Astrocyte of the cerebellum (primary cell): ENCODE measurements at places on chromosomes 5 and 9.

GRCh38 chr5:45774528-45774927 is 78.3 kb upstream of the HCN1 start:
- DNase-seq: no peak

DNA sequence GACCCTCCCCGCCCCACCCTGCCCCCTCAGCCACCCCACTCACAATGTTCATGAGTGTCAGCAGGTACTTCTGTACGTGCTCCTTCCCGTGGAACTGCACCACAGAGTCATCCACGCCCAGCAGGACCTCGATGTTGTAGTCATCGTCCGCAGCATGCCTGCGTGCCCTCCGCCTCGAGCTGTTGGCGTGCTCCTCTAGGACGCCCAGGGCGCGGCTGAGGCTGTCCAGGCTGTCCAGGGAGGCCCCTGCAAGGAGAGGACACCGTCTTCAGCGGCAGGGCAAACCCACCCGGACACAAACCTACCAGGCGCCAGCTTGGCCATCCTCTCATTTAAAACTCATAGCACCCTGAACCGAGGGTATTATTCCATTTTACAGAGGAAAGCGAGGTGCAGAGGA is 137.8 kb downstream of the ADAMTS2 start:
- no peak for DNase-seq

DNA sequence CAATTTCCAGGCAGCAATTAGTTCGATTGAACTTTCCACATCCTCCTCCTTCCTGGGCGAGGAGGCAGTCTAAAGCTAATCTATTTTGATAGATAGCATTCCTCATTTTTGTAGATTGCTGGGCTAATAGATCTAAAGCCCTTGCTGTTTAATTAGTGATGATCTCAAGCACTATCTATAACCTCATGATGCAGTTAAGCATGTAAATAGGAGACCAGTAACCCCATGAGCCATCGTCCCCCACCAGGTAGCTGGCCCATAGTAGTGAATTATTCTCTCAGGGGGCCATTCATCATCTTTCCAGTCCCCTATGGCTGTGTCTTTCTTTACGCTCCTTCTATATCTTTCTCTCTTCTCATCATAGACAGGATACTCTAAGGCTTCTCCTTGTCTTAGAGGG is 14.9 kb downstream of the CEL start:
- DNase-seq: no peak

GRCh38 chr9:91155746-91156376 is 205.9 kb downstream of the AUH start:
- no peak for DNase-seq

- DNase-seq: no peak
Observed at GRCh38 chr5:172793577-172794488, 22.8 kb upstream of the DUSP1 start.

- no peak for DNase-seq
Observed at GRCh38 chr5:28369418-28369817, 1331.0 kb upstream of the CDH9 start.

DNA sequence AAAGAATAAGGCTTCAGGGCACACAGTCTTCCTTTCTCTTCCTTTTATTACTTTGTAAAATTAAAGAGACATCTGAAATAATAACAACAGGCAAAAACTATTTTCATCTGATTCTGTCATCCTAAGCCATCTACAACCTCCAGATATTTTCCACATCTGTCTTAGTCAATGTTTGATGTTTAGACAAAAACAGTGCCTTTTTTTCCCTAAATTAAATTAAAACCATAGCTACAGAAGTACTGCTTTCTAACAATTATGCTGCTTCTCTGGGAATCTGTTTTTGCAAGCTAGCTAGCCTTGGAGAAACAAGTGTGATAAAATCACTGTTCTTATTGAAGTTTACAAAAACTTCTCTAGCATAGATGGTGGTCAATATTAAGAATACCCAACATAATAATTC is 95.4 kb downstream of the KIAA0825 start:
- DNase-seq: no peak

DNA sequence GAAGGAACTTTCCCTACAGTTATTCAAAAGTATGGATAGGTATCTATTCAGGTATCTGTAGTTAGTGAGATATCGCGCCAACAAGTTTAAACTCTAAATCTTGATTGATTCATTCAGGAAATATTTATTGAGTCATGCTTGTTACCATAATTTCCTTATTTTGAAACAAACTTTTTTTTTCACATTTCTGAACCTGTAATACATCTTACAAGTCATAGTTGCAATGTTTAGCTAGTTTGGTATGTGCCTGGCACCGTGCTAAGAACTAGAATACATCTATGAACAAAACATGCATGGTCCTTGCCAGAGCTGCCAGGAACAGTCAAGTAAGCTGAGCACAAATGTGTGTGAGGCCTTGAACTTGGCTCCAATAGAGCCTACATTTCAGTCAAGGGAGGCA is 226.4 kb downstream of the PCSK5 start:
- DNase-seq: no peak

DNA sequence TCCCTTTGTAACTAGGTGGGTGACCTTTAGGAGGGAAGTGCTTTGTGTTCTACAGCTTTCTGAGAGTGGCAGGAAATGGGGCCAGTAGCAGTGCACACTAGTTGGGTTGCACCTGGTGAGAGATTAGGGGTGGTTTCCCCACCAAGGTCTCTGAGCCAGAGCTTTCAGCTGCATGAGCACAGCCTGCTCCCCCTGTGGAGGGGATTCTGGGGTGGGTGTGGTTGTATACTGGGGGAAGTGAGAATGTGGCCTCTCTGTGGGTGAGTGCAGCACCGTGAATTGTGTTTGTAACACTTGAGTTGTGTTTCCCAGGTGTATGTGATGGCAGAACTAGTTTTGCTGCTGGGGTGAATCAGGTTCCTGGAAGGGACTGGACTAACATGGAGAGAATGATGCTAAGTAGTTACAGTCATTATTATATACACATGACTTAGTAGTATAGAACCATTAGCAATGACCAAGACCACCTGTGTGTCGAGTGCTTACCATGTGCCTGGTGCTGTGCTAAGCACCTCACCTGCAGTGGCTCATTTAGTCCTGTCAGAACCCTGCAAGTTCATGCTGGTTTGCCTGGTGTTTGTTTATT is 11.8 kb upstream of the CXXC5 start:
- no peak for DNase-seq

DNA sequence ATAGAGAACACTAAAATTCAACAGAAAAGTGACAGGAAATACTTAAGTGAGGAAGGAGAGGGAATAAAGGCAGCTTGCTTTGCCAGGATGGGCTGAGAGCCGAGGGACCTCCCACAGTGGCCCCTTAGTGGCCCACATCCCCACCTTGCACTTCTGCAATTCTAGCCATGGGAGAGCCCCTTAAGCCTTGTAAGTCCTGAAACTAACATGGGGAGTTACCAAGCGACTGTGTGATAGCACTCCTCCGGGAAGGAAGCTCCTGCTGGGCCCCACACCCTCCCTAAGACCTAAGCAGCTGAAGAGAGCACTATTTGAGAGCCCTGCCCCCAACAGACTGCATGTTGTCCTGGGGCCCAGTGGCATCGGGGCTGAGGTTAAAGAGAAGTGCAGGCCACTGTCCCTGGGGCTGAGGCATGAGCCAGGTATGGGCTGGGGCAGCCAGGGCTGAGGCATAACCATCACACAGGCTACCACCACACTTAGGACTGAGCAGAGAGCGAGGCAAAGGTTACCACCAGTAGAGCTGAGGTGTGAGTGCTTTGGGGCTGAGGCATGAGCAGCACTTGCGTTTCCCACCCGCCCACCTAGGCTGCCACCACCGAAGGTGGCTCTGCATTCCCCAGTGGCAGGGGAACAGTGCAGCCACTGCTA is 301.8 kb upstream of the TRPC7 start:
- no peak for DNase-seq

GRCh38 chr9:136629879-136630661 is 32.6 kb upstream of the EGFL7 start:
- no peak for DNase-seq

GRCh38 chr5:33136785-33137184 is 304.0 kb upstream of the TARS1 start:
- DNase-seq: no peak

GRCh38 chr5:177455036-177455660 is 8.5 kb downstream of the PRR7 start:
- DNase-seq: no peak

DNA sequence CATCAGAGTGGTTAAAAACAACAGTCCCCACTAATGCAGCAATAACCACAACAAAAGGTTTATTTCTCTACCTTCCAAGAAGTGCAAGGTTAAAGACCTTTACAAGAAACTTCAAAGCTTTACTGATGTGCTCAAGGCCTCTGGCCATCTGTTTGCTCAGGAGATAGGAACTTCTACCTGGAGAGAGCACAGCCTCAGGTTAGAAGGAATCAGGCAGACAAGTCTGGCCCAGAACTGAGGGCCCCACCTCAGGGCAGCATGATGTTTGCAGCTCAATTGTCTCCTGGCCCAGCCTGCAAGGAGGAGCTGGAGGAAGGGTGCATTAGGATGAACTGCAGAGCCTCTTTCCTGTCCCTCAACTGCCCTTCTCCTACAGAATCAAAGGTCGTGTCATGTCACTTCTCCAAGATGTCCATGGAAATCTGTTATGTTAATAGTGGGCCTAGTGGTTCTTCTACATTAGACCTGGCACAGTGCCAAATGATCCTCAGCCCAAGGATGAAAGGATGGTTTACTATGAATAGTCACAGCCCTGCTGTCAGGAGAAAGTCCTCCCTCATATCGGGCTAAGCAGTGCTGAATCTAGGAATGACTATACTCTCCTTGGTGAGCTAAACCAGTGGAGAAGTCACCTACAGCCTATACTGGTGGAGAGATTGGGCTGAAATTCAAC is 98.9 kb upstream of the NTRK2 start:
- DNase-seq: no peak

DNA sequence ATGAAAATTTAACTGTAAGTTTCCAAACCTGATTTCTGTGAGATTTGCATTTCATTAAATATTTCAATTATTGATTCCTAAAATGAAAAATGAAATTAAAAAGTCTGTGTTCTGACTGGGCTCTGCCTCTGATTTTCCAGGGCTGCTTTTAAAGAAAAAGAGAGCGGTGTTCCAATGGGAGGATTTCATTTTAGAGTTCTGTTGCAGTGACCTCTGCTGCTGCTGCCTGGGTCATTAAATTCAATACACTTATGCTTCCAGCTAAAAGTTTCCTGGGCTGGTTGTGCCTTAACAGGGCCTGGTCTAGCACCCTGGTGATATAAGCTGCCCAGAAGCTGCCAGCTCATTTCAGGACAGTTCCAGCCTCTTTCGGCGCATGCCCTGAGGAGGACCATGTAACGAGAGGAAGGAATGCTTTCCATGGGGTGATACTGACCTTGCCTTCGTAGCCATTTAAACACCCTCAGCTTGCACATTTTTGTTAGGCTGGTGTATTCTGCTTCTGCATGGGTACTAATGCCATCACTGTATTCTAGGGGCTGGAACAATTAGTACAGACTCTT is 93.3 kb downstream of the TMEM174 start:
- DNase-seq: no peak

- no peak for DNase-seq
Observed at GRCh38 chr5:169412831-169413230, 111.9 kb upstream of the SLIT3 start.

GRCh38 chr5:74063821-74064220 is 437.8 kb downstream of the ARHGEF28 start:
- DNase-seq: peak; percentile 55

- no peak for DNase-seq
Observed at GRCh38 chr5:124870070-124870469, 123.6 kb upstream of the ZNF608 start.

DNA sequence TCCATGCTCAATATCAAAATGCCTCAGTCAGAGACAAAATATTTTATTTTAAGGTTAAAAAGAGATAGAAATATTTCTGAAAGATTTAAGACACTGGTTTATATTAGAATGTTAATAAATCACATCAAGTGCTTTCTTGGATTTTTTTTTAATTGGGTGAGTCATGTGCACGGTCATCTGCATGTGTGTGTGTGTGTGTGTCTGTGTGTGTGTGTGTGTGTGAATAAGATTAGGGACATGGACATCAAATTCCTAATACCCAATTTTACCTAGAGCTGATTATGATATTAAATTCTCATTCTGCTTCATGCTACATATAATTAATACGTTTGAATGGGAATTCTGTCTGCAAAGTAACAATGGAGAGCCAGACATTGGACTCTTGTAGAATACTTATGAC is 122.9 kb downstream of the BASP1 start:
- no peak for DNase-seq
